ENCODE measurements at places on chromosomes 11 and 22.

- no peak for DNase-seq
These were observed 286.4 kb downstream of the NTM start for GRCh38 chr11:131656839-131657211.

DNA sequence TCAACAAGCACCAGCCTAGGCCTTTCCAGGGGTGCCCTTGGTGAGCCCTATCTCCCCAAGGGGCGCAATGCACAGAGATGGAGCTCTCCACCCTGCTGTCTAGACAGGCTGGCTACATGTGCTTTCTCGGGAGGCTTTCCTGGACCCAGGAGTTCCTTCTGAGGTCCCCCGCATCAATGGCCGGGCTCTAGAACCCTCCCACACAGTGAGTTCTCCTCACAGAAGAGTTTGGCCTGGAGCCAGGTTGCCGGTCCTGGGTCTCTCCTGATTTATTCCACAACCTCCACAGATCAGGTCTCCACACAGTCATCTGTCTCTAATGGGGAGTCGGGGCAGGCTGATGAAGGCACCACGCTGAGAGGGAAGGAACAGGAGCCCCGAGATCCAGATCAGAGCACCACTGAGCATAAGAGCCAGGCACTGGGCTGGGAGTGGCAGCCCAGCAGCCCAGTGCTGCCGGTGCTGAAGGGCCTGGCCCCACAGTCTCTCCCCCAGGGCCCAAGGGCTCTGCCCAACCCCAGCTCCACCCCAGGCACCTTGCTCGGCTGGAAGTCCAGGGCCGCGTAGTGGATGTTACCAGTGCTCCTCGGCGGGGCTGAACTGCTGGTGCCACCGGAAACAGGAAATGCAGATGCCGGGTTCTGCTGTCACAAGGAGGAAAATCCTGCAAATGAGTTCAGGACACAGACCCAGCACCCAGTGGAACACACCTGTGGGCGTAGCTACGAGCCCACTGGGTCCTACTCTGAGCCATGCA, 44.7 kb downstream of the GAB4 start:
- DNase-seq: no peak

GRCh38 chr22:43618517-43618916, 193.6 kb downstream of the EFCAB6 start:
- no peak for DNase-seq

- no peak for DNase-seq
These were observed 312.1 kb downstream of the NTM start for GRCh38 chr11:131682373-131683015.

DNA sequence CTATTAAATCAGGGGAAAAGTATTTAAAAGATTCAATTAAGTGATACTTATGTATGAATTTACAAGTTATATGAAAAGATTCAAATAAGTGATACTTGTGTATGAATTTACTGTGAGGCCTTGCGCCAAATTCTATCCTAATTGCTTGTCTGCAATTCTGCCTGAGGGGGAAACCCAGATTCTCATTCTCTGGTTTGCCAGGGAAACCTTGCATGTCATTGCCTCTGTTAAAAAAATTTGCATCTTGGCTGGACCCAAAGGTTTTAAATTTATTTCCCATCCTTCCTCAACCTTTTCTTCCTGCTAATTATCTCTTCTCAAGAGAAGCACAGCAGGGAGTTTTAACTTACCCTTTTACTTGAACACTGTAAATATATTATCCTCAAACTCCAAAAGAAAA, 13.8 kb downstream of the OLFML1 start:
- DNase-seq: no peak
